ENCODE measurements at places on chromosomes 12 and 14. TPM values are rescaled to one million over a fixed set of nuclear protein-coding genes. Genes with fewer than 3 reads are reported as not detected.

DNA sequence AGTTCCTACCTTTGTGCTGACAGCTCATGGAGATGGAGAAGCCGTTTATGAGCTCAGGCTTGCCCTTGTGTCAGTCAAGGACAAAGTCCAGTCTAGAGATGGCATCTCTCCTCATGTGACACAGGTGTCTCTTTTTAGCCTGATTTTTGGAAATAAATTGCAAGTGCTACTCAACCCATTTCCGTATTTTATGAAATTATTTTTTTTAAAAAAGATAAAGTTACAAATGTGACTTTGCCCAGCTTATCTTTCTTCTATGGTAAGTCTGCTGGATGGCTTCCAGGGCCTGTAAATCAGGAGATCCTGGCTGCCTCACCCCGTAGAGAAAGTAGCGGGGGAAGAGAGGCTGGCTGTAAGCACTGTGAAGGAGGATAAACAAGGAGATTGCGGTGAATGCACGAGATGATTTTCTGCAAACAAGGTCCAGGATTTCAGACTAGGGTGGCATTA is 169.7 kb downstream of the MYRFL start:
- no peaks in the 10 kb centered on the region for H3K4me1 ChIP-seq
- H3K4me3 ChIP-seq, result no peak overlapping the region
- H3K36me3 ChIP-seq, result no peaks in the 10 kb centered on the region
- no peak overlapping the region for H3K27ac ChIP-seq

DNA sequence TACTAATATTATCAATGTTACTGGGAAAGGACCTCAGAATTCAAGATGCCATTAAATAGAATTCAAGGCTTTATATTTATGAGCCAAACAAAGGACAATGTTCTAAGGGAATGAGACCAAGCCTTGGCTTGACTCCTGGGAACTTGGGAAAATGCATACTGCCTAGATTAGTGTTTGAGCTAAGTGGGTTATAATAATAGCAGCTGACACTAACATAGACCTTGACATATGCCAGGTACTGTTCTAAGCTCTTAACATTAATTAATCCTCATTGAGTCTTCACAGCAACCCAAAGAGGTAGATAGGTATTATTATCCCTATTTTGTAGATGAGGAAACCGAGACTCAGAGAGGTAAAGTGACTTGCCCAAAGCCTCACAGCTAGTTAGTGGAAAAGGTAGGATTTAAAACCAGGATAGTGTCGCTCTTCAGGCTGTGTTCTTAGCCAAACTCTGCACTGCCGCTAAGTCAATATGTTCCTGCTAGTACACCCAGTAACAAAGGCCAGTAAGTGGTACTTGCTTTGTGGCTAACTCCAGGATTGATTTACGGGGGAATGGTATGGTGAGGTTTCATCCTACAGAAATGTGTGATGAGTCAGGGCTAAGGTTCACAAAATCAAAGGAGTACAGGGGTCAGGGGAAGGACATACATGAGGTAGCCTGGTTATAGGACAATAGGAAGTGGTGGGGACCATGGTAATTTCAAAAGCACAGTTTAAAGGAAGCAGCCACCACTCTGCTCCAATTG is 35.8 kb upstream of the PRKAB1 start:
- H3K27me3 ChIP-seq, result no peaks in the 10 kb centered on the region
- H3K4me3 ChIP-seq, result no peak overlapping the region
- no peak overlapping the region for H3K27ac ChIP-seq
- H3K36me3 ChIP-seq, result no peaks in the 10 kb centered on the region
- H3K4me1 ChIP-seq, result no peaks in the 10 kb centered on the region
- no peak for DNase-seq

FOS gene
- 884 TPM for total RNA-seq

DNA sequence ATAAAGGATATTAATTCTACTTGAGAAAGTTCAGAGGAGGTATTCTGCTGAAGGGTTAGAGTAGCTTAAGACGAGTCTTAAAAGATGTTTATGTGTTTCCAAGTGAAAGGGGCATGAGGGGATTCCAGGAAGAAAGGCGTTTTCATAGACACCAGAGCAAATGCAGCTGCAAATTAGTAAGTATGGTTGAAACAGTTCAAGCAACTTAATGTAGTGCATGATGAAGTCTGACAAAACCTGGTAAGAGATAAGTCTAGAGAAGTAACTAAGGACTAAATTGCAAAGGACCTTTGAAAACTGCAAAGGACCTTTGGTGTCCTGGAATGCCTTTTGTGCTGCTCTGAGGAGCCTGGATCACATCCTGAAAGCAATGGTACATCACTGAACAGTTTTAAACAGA is 11.5 kb downstream of the LUM start:
- peaks cover 10% of the 10 kb centered on the region for H3K4me1 ChIP-seq
- H3K27me3 ChIP-seq, result no peaks in the 10 kb centered on the region
- H3K4me3 ChIP-seq, result no peak overlapping the region
- no peaks in the 10 kb centered on the region for H3K36me3 ChIP-seq
- no peak for DNase-seq

- no peak overlapping the region for H3K27ac ChIP-seq
- H3K27me3 ChIP-seq, result no peaks in the 10 kb centered on the region
- no peak overlapping the region for H3K4me3 ChIP-seq
- H3K4me1 ChIP-seq, result no peaks in the 10 kb centered on the region
These were observed 301.8 kb downstream of the AEBP2 start for GRCh38 chr12:19741132-19741489.

AP5M1 gene
- total RNA-seq, result 18.2 TPM

TMEM119 gene
- 34.6 TPM for total RNA-seq

GRCh38 chr12:51589060-51589459 is 2.0 kb upstream of the SCN8A start:
- no peak for DNase-seq
- peaks cover 5% of the 10 kb centered on the region for H3K4me1 ChIP-seq
- no peaks in the 10 kb centered on the region for H3K27me3 ChIP-seq
- H3K4me3 ChIP-seq, result no peak overlapping the region
- H3K36me3 ChIP-seq, result no peaks in the 10 kb centered on the region
- H3K27ac ChIP-seq, result no peak overlapping the region

DNA sequence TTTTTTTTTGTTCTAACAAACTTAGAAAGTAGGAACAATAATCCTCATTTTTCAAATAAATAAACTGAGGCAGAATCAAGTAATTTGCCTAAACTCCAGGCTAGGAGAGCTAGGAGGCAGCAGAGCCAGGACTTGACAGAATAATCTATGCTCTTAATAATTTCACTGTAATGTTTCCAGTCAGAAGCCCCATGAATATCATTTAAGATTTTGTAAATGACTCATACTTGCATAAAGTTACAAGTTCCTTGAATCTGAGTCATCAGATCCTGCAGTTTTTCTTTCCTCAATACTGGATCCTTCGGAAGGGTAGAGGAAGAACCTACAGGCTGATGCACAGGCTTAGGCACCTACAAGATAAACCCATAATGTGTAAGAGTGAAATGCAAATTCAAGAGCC is 29.0 kb downstream of the CAPRIN2 start:
- no peaks in the 10 kb centered on the region for H3K27me3 ChIP-seq
- H3K4me3 ChIP-seq, result no peak overlapping the region
- no peak for DNase-seq
- no peaks in the 10 kb centered on the region for H3K36me3 ChIP-seq
- H3K27ac ChIP-seq, result no peak overlapping the region

C12orf56 gene
- total RNA-seq, result 7.4 TPM

RAD9B gene
- total RNA-seq, result not detected

- H3K27ac ChIP-seq, result no peak overlapping the region
- no peaks in the 10 kb centered on the region for H3K36me3 ChIP-seq
- no peaks in the 10 kb centered on the region for H3K4me1 ChIP-seq
- no peaks in the 10 kb centered on the region for H3K27me3 ChIP-seq
These were observed 50.5 kb upstream of the PWP1 start for GRCh38 chr12:107635139-107635538.

- no peak overlapping the region for H3K4me3 ChIP-seq
- H3K4me1 ChIP-seq, result peaks cover 18% of the 10 kb centered on the region
- no peak for DNase-seq
- H3K27me3 ChIP-seq, result no peaks in the 10 kb centered on the region
- no peaks in the 10 kb centered on the region for H3K36me3 ChIP-seq
These were observed 50.3 kb downstream of the BCAT1 start for GRCh38 chr12:24898606-24899005.

Data from vagina (tissue), 2 donors.